Lower lobe of right lung (tissue), 2 donors: ENCODE measurements at places on chromosomes 2 and 18. TPM values are rescaled to one million over a fixed set of nuclear protein-coding genes. Genes with fewer than 3 reads are reported as not detected.

The MAL gene
- total RNA-seq, result 13.4 TPM

The TUBA4A gene
- total RNA-seq, result 35.0 TPM

GRCh38 chr2:240141736-240142135 is 1.3 kb upstream of the OTOS start:
- DNase-seq, result peak; percentile 28

DNA sequence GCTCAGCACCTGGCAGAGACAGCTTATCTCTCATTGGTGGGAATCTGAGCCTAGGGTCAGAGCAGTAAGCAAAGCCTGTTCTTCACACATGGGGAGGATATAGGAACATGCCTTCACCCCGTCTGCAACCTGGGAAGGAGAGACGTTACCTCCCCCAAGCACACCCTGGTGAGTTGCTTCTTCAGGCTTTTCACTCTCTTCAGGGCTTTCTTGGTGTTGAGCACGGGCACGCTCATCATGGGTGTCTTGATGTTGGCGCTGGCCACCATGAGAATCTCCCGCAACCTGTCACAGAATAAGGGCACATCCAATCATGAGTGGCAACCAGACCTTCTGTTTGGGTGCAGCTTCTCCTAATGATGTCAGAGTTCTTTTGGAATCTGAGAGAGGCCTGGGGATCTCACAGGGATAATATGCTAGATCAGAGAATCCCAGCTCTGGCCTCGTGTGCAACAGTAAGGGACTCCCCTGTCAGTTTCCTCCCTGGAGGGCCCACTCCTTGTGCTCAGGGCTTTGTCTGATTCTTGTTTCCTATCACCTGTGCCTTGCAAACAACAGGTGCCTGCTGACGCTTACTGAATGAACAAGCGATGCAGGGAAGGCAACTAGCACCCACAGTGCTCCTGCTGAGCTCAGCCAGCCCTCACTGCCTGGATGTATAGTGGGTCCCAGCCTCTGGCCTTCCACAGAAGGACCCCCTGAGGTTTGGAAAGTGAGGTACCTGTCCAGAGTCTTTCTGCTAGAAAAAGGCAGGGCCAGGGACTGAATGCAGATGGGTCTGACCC is 66.3 kb downstream of the POLR1A start:
- no peak for DNase-seq

DNA sequence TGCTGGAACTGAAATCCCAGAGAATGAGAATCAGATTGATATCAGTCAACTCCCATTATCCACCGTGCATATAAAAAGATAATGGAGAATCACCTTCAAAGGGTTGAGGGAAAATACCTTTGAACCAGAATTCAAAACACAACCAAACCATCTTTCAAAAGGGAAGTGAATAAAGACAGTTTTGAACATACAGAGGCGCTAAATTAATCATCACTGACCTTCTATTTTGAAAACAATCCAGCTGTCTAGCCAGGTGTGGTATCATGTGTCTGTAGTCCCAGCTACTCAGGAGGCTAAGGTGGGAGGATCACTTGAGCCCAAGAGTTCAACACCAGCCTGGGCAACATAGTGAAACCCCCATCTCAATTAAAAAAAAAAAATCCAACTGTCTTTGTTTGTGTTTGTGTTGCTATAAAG is 63.6 kb downstream of the TRABD2A start:
- no peak for DNase-seq
